MV-4-11 (cell line): ENCODE measurements at places on chromosomes 6 and 20.
A peak's percentile ranks its signal among the peaks of the same experiment; 100 is the strongest.

GRCh38 chr6:46419576-46420002 is 71.7 kb downstream of the RCAN2 start:
- peak; percentile 38 for DNase-seq

DNA sequence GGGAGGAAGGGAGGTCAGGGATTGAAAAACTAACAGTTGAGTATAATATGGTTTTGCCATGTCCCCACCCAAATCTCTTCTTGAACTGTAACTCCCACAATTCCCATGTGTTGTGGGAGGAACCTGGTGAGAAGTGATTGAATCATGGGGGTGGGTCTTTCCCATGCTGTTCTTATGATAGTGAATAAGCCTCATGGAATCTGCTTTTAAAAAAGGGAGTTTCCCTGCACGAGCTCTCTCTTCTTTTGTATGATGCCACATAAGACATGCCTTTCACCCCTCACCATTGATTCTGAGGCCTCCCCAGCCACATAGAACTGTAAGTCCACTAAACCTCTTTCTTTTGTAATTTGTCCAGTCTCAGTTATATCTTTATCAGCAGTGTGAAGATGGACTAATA is 833.4 kb upstream of the MAP3K7 start:
- no peak for DNase-seq

- peak; percentile 9 for DNase-seq
Observed at GRCh38 chr6:126188279-126188909, 151.5 kb upstream of the CENPW start.

DNA sequence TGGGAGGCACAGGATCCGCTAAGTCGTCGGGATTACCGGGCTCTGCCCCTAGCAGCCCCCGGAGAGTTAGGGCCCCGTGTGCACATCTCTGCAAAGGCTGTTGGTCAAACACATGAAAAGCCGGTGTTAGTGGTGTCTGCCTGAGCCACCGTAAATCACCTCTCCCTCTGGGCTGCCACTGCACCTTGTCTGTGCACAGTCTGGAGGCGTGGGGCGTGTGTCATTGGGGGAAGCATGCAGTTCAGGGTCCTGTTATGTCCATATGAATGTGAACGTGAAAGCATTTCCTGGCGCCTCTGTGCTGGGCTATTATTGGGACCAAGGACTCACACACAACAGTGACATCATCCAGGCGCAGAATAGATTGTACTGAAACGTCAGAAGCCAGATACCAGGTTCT is 305.6 kb downstream of the NRN1 start:
- no peak for DNase-seq

- DNase-seq, result no peak
Observed at GRCh38 chr6:42565823-42566613, 2.2 kb downstream of the UBR2 start.

DNA sequence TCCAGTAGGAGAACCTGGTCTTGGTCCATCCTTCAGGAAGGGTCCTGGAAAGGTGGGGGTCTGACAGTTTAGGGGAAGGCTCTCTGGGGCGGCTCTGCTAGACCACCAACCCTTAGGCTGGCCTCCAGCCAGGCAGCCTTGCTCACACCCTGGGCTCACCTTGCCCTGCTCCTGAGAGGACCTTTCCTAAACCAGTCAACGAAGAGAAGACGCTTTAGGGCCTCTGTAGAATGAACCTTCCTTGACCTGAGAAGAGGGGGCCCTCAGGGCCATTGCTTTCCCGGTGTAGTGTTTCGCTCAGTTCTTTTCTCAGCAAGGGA is 1.1 kb downstream of the CDC25B start:
- DNase-seq, result no peak

- DNase-seq, result no peak
Observed at GRCh38 chr6:45491048-45491735, 113.5 kb upstream of the SUPT3H start.
